ENCODE measurements at places on chromosomes 6 and 20. TPM values are rescaled to one million over a fixed set of nuclear protein-coding genes. Genes with fewer than 3 reads are reported as not detected.

GRCh38 chr6:160134779-160135547 is 13.3 kb downstream of the SLC22A1 start:
- no peak for DNase-seq

DNA sequence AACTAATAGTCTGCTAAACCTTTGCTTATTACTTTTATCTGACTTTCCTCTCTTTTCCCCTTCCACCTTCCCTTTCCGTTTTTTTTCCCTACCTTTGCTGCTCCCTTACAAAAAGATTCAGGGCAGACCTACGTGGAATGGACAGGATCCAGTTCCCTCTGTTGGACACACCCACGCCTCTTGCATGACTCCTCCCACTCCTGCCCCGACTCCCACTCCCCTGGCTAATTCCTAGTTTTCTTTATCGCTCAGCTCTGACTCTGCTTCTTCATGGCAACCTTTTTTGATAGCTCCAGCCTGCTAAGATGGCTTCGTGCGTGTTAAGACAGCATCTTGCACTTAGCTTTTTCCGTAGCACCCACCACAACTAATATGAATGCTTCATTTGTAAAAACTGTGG is 715.6 kb upstream of the NRSN1 start:
- no peak for DNase-seq

DNA sequence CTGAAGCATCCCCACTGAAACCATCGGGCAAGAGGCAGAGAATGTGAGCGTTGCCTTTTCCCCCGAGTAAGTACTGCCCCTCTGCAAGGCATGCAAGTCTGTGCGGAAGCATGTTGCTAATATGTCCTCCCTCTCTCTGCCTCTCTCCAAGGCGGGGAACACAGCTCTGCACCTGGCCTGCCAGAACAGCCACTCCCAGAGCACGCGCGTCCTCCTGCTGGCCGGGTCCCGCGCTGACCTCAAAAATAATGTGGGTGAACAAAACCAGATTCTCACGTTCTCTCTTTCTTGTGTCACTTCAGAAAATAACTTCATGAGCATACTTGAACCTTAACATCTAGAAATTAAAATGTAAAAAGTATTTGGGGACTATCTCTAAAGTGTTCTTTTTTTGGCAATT is 26.4 kb downstream of the LYRM2 start:
- DNase-seq: no peak

DNA sequence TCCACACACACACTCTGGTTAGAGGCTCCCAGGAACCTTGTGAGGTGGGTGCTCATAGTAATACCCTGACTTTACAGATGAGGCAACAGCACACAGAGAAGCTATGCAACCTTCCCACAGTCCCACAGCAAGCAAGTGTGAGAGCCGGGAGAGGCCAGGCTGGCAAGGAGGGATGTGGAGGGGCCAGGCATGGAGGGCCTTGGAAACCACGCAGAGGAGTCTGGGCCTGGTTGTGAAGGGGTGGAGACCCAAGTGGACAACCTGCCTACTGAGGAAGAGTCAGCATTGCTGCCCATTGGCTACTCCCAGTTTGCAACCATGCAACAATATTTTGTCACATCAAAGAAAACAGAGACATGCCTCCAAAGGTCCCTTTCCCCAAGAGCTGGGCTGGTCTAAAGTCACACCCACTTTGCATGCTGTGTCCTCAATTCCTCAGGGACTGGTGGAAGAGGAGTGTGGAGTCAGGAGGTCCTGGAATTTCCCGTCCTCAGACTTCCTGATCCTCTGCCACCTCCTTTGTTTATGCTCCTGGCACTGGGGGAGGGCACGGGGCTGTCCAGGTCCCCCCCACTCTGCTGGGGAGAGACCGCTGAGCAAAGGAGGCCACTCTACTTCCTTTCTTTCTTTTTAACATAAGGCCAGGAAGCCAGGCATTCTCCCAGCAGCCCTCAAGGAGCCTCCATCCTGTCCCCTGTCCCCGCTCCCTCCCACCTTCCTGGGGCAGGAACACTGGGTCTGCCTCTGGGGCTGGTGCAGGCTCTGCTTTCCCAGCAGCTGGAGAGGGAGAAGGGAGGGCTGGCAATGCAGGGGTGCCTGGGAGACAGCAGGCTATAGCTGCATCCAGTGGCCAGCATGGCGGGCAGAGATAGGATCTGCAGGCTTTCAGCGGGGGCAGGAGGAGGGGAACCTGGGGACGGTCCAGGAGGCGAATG is 68.3 kb downstream of the NOL4L start:
- DNase-seq: no peak

GRCh38 chr20:51995551-51995951 is 193.2 kb upstream of the SALL4 start:
- DNase-seq: no peak

DNA sequence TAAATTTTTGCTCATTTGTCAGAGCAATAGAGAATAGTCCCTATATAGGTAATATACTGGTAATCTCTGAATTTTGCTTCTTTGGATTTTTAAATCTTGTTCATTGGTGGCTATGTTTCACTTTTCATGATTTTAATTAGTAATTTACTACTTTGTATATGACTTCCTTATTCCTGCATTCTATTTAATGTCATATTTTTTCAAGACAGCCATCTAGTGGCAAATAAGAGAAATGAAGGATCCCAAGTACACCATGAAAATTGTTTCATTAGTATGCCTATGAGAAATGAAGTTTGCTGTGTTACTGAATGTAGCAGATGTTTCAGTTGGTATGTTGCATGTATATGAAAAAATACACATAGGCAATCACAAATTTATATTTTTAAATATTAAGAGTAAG is 82.4 kb downstream of the ZNF292 start:
- no peak for DNase-seq

DNA sequence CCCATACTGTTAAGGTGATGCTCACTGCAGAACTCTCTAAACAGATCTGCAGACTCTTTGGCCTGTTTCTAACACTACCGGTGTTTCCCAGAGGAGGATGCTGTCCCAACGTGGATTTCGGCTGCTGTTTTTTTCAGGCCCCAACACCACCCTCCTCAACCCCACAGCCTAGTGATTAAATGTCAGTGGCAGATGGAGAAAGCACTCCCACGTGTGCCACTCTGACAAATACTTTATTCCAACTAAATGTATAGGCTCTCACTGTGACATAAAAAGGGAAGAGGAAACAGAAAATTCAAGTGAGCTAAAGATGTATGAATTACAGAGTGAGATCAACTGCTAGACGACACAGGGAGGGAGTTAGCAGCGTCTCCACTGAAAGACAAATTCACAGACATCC is 3.6 kb downstream of the TBC1D20 start:
- DNase-seq: no peak

GRCh38 chr6:117483004-117483644 is 650 bp downstream of the DCBLD1 start:
- DNase-seq: peak; percentile 77

- no peak for DNase-seq
These were observed 151.9 kb downstream of the SH3BGRL2 start for GRCh38 chr6:79782792-79783580.

DNA sequence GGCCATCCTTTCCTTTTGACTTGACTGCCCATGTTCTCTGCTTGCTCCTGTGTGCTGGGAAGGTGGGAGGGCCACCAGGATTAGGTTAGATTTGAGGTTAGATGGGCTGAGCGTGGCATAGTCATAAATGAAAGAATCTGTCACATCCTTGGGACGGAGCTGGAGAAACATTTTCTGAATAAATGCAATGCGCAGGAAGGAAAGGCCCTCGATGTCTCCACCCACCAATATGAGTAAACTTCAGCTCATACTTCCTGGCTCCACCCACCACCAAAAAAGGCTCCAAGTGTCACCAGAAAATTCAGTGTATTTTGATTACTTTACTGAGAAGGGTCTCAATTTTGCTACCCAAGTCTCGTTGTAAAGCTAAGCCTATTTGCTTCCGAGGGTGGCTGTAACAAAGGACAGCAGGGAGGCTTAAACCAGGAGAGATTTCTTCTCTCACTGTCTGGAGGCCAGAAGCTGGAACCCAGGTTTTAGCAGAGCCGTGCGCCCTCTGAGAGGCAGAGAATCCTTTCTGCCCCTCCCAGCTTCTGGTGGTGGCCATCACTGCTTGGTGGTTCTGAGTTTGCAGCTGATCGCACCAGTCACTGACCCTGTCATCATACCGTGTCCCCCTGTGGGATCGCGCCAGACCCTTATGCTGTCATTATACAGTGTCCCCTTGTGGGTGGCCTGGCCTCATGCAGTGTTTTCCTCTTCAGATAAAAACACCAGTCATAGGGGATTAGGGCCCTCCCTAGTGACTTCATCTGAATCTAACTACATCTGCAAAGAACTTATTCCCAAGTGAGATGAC is 137.8 kb downstream of the TTLL2 start:
- peak; percentile 71 for DNase-seq

PPIL6 gene
- total RNA-seq: 1.2 TPM

STMN3 gene
- total RNA-seq: 8.8 TPM

TRIM15 gene
- not detected for total RNA-seq

FAM83D gene
- 0.62 TPM for total RNA-seq

SNRPB2 gene
- total RNA-seq: 27.7 TPM

GTSF1L gene
- not detected for total RNA-seq

SLC17A3 gene
- not detected for total RNA-seq

ZNF391 gene
- total RNA-seq: 0.62 TPM

NR2E1 gene
- total RNA-seq: 0.08 TPM

Data from cardiac septum (tissue), 1 donor.